H4 (cell line): ENCODE measurements at places on chromosomes 5 and 9. TPM values are rescaled to one million over a fixed set of nuclear protein-coding genes. Genes with fewer than 3 reads are reported as not detected.

TSSK1B gene
- not detected in 2 replicates for total RNA-seq

- no peak for DNase-seq
These were observed 41.5 kb upstream of the LARP1 start for GRCh38 chr5:154713615-154714125.

IL3 gene
- total RNA-seq, result not detected in 2 replicates

- DNase-seq, result no peak
These were observed 22.8 kb upstream of the LPCAT1 start for GRCh38 chr5:1546556-1546955.

DNA sequence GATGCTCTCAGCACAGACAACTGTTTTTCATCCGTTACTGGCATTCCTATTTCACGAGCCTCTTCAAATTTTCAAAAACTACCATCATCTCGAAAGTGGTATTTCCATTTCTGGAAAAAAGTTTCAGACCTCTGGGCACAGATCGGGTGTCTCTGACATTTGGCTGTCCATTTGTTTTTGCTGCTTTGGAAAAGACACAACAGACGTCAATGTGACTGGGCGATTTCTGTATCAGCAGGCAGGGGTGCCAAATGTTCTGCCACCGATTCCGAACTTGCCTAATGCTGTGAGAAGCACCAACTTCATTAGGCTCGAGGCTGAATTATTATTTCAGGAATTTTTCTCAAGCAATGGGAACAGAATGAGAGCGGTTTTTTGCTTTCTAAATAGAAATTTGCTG is 105.6 kb downstream of the ARSB start:
- DNase-seq, result no peak
